ENCODE measurements at places on chromosomes 2 and 18.

DNA sequence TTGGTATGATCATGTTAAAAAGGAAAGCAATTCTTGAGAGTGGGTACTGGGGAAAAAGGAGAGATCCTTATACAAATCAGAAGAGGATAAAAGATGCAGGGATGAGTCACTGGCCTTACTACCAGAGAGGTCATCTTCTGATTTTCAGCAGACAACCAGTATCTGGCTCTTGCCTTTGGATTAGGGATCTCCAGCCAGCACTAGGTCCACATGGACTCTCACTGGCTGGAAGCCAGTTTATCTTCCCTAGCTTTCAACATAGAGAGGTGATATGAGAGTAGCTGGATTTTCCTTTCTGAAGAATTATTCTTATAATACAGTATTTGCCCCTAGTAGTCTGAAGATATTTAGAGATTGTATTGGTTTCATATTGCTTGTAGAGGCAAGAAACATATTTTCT lies 30.2 kb downstream of the CERKL start:
- DNase-seq = no peak

- DNase-seq = no peak
Observed at GRCh38 chr2:235461763-235462414, 32.0 kb upstream of the AGAP1 start.

- DNase-seq = no peak
Observed at GRCh38 chr2:190722835-190723234, 74.0 kb downstream of the NAB1 start.

DNA sequence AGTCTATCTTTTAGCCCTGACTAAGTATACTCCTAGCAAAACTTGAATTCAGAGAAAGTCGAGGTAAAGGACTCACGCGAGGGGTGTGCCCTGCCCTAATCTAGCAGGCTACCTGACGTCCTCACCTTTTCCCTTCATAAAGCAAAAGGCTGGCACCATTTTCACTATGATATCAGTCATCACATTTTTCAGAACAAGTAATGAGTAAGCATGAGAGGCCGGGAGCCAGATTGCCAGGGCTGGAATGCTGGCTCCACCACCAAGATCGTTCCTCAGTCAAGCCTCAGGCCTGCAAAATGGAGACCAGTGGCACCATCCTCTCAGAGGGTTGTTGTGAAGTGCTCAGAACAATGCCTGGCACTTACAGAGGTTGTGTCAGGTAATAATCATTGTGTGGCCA lies 18.7 kb upstream of the NCKAP5 start:
- DNase-seq = no peak

DNA sequence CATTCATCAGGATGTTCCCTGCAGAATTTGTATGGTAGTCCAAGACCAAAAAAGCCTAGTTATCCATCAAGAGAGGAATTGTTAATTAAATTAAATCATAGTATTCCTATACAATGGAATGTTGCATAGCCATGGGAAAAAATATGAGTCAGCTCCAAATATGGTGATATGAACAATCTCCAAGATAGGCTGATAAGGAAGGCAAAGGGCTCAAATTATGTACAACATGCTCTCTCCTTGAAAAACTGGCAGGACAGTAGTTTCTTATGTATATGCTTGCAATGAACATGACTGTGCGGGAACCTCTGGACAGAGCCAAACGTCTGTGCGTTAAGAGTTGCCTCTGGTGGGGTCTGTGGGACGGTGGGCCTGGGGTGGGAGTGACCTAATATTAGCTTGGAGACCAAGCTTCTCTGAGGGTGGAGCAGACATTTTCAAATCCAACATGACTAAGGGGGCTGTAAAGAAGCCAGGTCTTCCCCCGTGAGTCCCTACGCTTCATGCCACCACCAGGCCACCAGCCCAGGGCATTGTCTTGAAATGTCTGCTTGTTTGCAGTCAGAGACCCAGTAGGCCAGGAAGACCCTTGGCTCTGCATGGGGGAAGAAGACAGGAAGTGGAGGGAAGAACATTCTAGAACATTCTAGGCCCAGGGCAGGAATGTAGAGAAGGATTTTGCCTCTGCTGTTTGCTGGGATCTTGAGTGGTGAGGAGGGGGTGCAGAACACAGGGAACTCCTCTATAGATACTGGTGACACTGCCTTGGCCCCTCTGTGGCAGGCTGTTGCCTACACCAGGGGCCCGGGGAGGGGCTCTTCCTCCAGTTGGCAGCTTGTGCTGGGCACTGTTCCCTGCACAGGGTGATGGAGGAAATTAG lies 244.0 kb upstream of the HS6ST1 start:
- DNase-seq = no peak

GRCh38 chr2:215906458-215906857 lies 106.9 kb downstream of the MREG start:
- no peak for DNase-seq

- DNase-seq = no peak
Observed at GRCh38 chr2:145199827-145200706, 680.1 kb upstream of the ZEB2 start.

DNA sequence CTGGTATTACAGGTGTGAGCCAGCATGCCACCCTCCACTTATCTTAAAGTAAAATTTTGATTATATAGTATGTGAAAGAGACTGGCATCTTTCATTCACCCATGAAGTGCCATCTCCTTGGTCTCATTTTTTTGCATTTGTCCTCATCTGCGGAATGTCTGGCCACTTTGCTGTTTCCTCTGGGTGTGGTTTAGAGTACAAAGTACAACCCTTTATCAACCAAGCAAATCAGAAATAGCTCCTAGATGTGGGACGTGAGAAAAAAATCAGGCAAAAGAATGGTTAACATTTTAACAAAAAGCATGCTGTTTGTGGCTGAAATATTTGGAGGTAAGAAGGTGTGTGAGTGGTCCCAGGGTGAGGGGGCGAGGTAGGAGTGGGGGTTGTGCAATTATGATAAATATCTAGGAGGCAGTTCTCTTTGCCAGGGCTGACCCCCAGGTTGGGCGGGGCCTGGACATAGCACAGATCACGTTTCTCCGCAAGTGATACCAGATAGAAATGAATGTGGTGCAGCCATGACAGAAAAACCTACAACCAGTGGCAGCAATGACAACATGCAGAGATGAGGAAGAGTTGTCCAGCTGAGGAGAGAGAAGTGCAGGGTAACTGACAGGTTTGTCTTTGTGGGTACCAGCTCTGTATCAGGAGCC lies 115.8 kb upstream of the SERTAD2 start:
- DNase-seq = no peak

DNA sequence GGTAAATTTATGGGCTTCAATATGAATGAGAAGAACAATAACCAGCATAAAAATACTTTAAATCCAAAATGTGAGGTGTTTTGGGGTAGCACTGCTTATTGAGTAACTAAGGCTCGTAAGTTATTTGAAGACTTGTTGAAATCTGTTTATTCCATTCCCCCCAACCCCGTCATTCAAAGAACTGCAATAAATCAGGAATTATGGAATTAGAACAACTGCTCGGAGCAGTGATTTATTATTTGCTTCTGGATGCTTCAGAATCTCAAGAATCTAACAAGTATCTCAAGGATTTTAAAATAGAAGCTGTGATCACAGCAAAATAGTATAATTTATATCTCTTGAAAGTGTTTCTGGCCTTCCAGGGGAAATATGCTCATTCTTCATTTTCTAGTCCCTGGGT lies 86.8 kb downstream of the EML6 start:
- no peak for DNase-seq

DNA sequence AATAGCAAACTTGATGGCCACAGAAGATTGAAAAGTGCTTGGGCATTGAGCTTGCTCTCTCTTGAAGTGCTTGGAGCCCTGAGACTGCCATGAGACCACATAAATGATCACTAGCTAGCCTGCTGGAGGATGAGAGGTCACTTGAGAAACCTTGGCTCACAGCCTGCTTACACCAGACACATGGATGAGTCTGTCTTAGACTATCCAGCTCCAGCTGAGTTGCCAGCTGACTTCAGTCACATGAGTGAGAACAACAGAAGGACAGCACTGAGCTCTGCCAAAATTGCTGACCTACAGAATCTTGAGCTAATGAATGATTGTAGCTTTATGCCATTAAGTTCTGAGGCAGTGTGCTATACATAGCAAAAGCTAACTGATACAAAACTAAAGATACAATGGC lies 18.1 kb downstream of the NABP1 start:
- no peak for DNase-seq

- no peak for DNase-seq
Observed at GRCh38 chr2:38406597-38407110, 29.6 kb upstream of the ATL2 start.

DNA sequence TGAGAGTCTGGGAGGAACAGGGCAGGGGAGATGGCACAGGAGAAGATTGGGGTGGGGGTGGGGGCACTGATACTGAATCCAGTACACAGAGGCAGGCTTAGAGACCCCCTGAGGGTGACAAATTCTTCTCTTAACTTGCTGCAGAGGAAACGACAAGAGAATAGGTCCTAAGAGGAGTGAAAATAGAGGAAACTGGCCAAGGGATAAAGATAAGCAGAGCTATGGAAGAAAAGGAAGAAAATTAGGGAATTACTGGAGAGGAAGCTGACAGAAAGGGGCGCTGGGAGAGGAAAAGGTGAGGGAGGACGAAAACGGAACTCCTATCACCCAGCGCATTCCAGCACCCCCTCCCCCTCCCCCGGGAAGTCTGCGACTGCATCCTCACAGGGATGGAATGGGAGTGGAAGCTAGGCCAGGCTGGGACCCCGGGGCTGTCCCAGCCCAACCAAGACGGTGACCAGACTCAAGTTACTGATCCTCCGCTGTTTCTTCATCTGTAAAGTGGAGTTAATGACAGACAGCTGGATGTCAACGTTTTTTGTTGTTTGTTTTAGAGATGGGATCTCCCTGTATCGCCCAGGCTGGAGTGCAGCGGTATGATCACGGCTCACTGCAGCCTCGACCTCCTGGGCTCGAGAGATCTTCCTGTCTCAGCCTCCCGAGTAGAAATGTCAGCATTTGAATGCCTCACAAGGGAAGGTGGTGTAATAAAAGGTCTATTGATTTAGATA lies 2.6 kb upstream of the EMX1 start:
- DNase-seq = no peak

DNA sequence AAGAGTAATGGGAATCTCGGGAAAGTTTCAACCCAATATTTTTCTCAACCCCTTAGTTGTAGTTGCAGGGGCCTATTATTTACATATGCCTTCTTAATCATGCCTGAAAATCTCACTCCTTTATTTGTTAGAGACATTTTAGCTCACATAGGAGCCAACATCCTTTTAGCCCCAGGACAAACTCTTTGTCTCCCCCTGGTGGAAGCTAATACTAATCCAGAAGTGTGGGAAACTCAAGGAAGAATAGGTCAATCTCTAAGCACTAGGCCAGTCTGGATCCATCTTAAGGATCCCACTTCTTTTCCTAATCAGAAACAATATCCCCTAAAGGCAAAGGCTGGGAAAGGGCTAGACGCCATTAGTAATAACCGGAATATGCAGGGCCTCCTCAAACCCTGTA lies 550.9 kb upstream of the PKDCC start:
- no peak for DNase-seq

- no peak for DNase-seq
Observed at GRCh38 chr2:137696916-137697315, 267.4 kb upstream of the HNMT start.

DNA sequence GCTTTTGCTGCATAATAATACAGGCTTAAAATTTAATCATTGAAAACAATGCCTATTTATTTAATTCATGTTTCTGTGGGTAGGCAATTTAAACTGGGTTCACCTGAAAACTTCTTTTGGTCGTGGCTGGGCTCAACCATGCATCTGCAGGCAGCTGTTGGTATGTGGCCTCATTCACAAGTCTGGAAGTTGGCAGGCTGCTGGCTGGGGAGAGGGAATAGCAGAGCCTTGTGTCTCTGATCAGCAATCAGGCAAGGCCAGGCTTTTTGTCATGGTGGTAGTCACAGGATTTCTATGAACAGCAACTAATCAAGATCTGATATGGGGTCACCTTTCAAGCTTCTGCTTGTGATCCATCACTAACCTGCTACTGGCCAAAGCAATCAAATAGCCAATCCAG lies 130.1 kb upstream of the KCNJ3 start:
- no peak for DNase-seq

GRCh38 chr18:8601277-8602032 lies 7.8 kb upstream of the RAB12 start:
- DNase-seq = no peak

- no peak for DNase-seq
Observed at GRCh38 chr2:16409849-16410248, 255.8 kb downstream of the CYRIA start.

GRCh38 chr2:121293450-121294325 lies 8.7 kb upstream of the TFCP2L1 start:
- DNase-seq = no peak

DNA sequence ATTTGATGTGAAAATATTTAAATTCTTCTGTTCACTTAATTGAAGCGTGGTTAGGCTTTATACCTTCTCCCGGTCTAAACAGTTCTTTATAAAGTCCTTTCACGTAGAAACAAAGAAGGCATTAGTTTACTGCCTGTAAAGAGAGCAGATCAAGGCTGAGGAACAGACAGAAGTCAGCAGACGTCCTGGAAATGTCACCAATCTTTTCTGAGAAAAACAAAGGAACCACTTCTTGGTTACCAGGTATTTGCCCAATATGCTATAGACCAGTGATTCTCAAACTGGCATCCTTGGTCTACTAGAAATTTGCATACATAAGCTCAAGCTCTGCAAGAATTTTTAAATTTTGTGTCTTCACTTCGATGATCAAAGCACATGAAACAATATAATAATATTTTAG lies 89.2 kb upstream of the STK17B start:
- DNase-seq = no peak

DNA sequence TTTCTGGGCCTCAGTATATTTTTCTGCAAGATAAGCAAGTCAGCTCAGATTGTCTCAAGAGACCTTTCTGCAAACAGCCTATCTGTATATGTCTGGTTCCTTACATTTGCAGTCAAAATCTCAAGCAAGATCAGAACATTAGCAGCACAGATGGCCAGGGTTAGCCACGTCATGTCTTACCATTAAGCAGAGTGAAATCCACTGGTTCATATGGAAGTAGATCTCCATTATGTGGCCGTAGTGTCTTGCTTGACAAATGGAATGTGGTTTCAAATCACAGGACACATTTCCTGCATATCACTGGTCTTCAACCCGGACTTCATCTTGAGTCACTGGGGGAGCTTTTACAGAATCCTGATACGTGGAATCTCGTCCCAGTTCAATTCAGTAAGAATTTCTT lies 500.2 kb downstream of the FBXO15 start:
- no peak for DNase-seq

DNA sequence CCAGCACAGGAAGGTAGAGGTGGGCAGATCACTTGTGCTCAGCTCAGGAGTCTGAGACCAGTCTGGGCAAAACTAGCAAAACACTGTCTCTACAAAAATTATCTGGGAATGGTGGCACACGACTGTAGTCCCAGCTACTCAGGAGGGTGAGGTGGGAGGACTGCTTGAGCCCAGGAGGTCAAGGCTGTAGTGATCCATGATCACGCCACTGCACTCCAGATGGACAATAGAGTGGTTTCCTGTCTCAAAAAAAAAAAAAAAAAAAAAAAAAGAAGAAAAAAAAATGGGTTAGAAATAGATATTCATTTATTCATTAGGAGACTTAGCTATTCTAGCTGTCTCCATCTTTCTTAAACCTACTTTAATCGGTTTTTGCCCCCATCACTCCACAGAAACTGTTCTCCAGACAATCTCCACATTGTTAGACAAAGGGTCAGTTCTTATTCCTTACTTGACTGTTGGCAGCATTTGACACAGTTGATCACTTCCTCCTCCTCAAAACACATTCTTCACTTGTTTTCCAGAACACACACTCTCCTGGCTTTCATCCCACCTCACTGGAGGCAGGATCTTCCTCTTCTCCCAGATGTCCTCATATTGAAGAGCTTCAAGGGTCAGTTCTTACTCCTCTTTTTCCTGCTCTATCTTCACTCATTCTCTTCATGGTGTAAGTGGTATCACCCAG lies 103.1 kb downstream of the DTNB start:
- DNase-seq = no peak

Measured in stimulated activated CD4-positive, alpha-beta T cell treated with anti-CD3 and anti-CD28 coated beads, Interleukin-2, amount 100 ng/mL, for 4 hours (primary cell).